Stimulated activated CD4-positive, alpha-beta T cell treated with anti-CD3 and anti-CD28 coated beads, Interleukin-1b, Interleukin-23, amount 100 ng/mL, for 4 hours (primary cell): ENCODE measurements at places on chromosomes 7 and 10.

DNA sequence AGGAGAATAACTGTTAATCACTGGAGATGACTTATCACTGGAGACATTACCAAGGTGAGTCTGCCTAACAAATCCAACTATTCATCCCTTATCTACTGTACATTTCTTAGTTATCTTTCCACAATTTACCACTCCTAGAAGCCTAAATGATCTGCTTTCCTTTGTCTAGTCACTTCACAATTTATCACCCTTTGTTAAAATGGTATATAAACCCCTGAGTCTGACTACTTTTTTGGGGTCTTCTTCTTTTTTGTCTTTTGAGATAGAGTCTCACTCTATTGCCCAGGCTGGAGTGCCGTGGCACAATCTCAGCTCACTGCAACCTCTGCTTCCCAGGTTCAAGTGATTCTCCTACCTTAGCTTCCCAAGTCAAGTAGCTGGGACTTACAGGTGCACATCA is 66.0 kb upstream of the SEPHS1 start:
- no peak for DNase-seq

GRCh38 chr7:103894656-103895596 is 94.5 kb downstream of the RELN start:
- no peak for DNase-seq

GRCh38 chr7:77426052-77426404 is 9.9 kb upstream of the GSAP start:
- no peak for DNase-seq

- no peak for DNase-seq
Measured at GRCh38 chr7:22482503-22482902, 17.5 kb downstream of the STEAP1B start.

DNA sequence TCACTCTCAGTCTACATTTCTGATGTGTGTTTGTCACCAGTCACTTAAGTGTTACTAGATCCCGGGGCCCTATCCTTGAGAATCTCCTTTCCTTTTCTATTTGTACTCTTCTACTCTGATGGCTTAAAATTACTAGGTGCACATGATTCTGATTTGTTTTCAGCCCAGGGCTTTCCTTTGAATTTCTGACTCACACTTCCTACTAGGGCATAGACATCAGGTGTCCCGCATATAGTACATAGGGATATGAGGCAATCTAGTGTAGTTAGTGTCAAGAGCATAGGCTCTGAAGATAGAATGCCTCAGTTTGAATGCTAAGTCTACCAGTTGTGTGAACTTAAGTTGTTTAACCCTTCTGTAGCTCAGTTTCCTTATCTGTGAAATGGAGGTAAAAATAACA is 49.4 kb upstream of the LRRN3 start:
- DNase-seq, result no peak

- DNase-seq, result no peak
Measured at GRCh38 chr7:24383055-24383454, 99.1 kb downstream of the NPY start.

- no peak for DNase-seq
Measured at GRCh38 chr7:149720372-149721083, 52.9 kb downstream of the ZNF467 start.

- DNase-seq, result no peak
Measured at GRCh38 chr10:74924251-74924963, 98.0 kb downstream of the KAT6B start.

GRCh38 chr7:101950450-101951119 is 133.2 kb downstream of the CUX1 start:
- no peak for DNase-seq

- DNase-seq, result no peak
Measured at GRCh38 chr7:4201566-4201965, 480.5 kb upstream of the FOXK1 start.

DNA sequence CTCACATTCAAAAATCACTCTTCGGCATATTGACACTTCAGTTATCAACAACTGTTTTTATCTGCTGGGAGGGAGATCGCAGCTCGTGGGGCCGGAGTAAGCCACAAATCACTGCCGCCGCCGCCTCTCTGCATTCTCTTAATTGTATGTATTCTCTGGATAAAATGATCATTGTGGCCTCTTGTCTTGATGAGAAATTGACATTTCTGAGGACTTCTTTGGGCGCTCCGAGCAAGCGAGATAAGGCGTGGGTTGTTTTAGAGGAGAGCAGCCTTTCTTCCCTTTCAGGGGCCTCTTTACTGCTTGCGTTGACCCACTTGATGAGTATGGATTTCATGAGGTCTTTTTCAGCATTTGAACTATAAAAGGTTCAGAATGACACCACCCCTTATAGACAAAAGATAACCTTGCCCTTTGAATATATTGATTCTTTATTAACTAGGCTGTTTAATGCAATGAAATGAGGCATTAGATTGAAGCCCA is 130.6 kb downstream of the EBF3 start:
- no peak for DNase-seq

GRCh38 chr7:11104578-11104977 is 130.9 kb downstream of the PHF14 start:
- no peak for DNase-seq

- DNase-seq, result no peak
Measured at GRCh38 chr10:7424919-7425318, 14.1 kb upstream of the SFMBT2 start.
